ENCODE measurements at places on chromosomes 1 and 21.
A peak's percentile ranks its signal among the peaks of the same experiment; 100 is the strongest.

- no peak for DNase-seq
Measured at GRCh38 chr21:32520875-32521735, 64.2 kb downstream of the TCP10L start.

DNA sequence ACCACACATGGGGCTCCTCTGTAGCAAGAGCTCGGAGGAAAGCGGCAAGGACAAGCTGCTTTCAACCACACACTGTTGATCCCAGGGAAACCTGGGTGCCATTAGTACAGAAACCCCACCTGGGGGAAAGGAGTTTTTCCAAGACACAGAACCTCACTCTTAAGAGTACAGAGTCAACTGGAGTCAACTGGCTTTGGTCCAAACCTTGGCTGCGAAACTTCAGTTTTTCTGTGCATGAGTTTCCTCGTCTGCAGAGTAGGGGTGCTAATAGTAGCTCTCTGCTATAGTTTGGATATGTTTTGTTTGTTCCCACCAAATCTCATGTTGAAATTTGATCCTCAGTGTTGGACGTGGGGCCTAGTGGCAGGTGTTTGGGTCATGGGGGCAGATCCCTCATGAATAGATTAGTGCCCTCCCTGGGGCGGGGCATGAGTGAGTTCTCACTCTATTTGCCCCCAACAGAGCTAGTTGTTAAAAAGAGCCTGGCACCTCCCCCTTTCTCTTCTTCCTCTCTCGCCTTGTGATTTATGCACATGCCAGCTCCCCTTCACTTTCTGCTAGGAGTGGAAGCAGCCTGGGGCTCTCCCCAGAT is 161.1 kb downstream of the PIGK start:
- DNase-seq, result no peak

DNA sequence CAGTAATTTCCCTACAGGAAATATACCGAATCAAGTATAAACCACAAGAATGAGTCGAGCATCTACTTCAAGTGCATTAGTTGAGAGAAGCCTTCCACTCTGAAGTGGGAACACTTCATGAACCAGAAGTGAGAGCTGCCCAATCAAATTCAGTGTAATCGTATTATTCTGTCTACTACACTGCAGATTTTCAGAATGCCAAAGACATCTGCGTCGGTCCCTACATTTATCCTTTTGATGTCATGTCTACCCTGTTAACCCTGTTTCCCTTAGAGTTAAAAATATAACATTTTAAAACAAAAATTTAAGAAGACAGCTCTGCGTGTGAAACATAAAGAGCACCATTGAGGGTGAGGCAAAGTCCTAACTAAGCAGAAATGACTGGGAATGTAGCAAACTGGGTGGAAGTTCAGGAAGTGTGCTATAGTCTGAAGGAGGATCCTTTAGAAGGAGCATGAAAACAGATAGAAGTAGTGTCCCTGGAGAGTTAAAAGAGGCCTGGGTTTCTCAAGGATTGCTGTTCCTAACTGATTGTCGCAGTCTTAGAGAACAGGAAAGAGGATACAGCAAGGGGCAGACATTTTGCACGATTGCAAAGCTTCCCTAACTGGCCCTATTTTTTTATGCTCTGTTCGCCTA is 291.2 kb downstream of the PTPRC start:
- DNase-seq, result no peak

GRCh38 chr1:173824315-173825081 is at the start of the genes CENPL and DARS2:
Gene CENPL, minus strand, starts transcription at chr1:173824883. Its CDS starts 13,584 bp downstream, at chr1:173811299.
Gene DARS2, plus strand, starts transcription at chr1:173824673. Its CDS starts 557 bp downstream, at chr1:173825230.
- DNase-seq, result peak; percentile 98

DNA sequence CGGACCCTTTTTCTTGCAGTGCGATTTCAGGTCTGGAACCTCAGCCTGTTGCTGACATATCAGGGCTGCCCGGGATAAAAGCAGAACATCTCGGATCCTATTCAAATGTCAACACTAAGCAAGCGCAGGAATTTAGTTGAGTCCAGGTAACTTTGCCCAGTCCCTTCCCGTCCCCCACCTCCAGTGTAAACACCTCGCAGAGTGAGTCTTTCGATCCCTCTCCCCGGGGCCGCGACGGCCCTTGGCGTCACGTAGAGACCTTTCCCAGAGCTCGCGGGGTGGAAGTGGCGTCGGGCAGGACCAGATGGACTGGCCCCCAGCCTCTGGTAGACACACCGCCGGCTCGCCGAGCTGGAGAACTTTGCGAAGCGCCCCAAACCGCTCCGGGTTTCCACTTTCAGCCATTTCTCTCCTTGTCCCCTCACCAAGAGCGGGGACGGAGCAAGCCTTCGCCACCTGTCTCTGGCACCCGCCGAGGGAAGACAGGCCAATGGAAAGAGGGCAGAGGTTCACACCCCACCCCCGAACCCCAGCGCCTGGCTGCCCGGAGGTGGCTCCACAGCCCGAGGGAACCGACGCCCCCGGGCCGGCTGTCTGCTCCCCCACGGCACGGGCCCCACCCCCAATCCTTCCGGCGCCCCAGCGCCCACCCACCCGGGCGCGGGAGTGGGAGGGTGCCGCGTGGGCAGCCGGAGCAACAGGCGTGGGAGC is 570 bp downstream of the KCND3 start:
- DNase-seq, result no peak

DNA sequence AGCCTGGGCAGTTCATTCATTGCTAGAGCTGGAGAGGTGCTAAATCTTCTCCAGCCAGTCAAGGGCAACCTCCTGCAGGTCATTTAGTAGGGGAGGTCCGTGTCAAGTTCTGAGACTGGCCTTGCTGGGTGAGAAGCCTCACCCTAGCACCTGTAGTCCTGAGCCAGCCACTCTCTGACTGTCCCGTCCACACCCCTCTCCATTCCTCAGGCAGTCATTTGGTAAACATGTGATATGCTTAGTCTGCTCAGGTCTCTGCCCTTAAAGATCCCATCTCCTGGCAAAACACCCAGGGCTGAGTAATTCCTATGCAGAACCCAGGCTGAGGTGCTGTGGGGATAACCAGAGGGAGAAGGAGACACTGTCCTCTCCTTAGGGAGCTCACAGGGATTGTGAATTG is 13.7 kb upstream of the IGFN1 start:
- no peak for DNase-seq

DNA sequence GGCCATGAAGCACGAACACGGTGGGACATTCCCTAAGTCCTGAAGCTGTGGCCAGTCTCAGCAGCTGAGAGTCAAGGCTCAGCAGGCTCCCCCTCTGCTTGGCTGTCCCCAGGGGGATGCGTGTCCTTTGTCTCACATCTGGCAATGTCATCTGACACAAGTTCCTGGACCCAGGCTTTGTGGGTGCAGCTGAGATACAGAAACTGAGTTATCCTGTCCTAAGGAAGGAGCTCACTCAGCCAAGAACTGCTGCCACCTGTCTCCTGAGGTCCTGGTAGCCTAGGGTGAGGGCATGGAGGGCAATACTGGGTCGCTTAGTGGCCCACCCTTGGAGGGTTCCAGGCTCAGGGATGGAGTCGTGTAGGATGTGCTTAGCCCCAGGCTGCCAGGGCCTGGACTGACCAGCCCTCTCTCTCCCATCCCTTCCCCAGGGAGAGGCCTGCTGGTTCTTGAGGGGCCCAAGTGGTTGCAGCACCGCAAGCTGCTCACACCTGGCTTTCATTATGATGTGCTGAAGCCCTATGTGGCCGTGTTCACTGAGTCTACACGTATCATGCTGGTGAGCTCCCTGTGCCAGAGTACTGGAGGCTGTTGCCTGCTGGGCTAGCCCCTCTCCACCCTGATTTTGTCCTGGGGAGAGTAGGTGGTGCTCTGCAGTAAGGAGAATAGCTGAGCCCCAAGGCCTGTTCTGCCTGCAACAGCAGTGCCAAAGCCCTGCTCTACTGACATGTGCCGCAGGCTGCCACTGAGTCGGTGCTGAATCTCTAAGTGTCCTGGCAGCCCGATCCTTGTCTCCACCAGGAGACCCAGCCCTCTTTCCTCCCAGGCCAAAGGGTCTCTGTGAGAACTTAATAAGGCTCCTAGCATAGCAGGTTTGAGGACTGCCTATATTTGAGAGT is 13.5 kb downstream of the CYP4B1 start:
- peak; percentile 22 for DNase-seq

- DNase-seq, result no peak
Measured at GRCh38 chr1:191702124-191702523, 456.1 kb upstream of the RGS18 start.

- no peak for DNase-seq
Measured at GRCh38 chr1:227779685-227780084, 35.8 kb upstream of the PRSS38 start.

GRCh38 chr1:52141513-52142219 is at the start of gene ZFYVE9:
Gene ZFYVE9, plus strand, starts transcription at chr1:52142089. Its CDS starts 91,118 bp downstream, at chr1:52233207.
- peak; percentile 81 for DNase-seq

DNA sequence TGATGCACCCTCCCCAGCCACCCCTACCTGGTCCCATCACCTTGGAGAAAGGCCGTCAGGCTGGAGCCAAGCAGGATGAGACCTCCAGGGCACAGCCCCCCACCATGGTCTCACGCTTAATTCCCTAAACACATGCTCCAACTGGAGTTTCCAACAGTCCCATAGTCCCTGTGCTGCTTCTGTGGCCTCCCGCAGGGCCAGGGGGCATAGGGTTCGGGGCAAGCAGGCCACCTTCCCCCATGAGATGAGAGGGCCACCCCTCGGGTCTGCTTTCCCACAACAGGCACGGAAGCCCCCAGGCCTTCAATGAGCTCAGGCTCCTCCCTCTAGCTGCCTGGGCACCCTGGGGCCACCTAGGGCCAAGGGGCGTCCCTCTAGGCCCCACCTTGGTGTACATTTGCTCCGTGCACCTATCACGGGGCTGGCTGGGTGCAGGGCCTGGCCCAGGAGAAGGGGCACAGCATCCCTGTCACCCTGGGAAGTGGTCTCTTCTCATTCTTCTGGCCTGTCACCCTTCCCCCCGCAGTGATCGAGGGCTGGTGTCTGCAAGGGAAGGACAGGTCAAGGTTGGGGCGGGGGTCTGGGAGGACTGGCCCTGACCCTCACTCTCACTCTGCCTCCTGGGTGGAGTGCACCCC is 42.4 kb downstream of the TRIM11 start:
- no peak for DNase-seq

Measured in GM12865 (cell line).